Foreskin keratinocyte (primary cell): ENCODE measurements at places on chromosomes 6 and 20. TPM values are rescaled to one million over a fixed set of nuclear protein-coding genes. Genes with fewer than 3 reads are reported as not detected.

SNX21 gene
- 11.2 and 14.2 TPM in 2 replicates for total RNA-seq

PPP1R14C gene
- 32.5 and 36.4 TPM in 2 replicates for total RNA-seq

OVOL2 gene
- 8.5 and 8.9 TPM in 2 replicates for total RNA-seq

ELMO2 gene
- 28.6 and 30.5 TPM in 2 replicates for total RNA-seq

TMEM217 gene
- total RNA-seq = 0.63 and 0.78 TPM in 2 replicates

TBC1D32 gene
- total RNA-seq = 5.6 and 5.7 TPM in 2 replicates

RFX6 gene
- not detected in 2 replicates for total RNA-seq

SLC17A1 gene
- not detected in 2 replicates for total RNA-seq

PRDM13 gene
- not detected in 2 replicates for total RNA-seq

FAM217A gene
- not detected in 2 replicates for total RNA-seq

SMIM26 gene
- 61.2 and 62.6 TPM in 2 replicates for total RNA-seq

TBXT gene
- not detected in 2 replicates for total RNA-seq

OPRL1 gene
- 0.10 and 0.14 TPM in 2 replicates for total RNA-seq

ECT2L gene
- not detected in 2 replicates for total RNA-seq

SSTR4 gene
- not detected in 2 replicates for total RNA-seq

DEFB129 gene
- not detected in 2 replicates for total RNA-seq

LGSN gene
- total RNA-seq = not detected in 2 replicates

RAET1L gene
- total RNA-seq = 1.1 and 2.4 TPM in 2 replicates

SAYSD1 gene
- 8.3 and 8.5 TPM in 2 replicates for total RNA-seq

MCCD1 gene
- total RNA-seq = not detected in 2 replicates

BACH2 gene
- total RNA-seq = 0.99 and 1.4 TPM in 2 replicates

FAM83C gene
- total RNA-seq = 2.6 and 3.0 TPM in 2 replicates

PLA2G7 gene
- 6.4 and 6.5 TPM in 2 replicates for total RNA-seq

MUCL3 gene
- total RNA-seq = not detected in 2 replicates

ZNF451 gene
- total RNA-seq = 40.9 and 43.4 TPM in 2 replicates

SLC22A2 gene
- total RNA-seq = not detected in 2 replicates

TMEM244 gene
- not detected in 2 replicates for total RNA-seq

TXLNB gene
- total RNA-seq = not detected in 2 replicates

DEFB125 gene
- total RNA-seq = not detected in 2 replicates

TCP11 gene
- total RNA-seq = 0.07 TPM in 1 of 2 replicates, not detected in the other

SLA2 gene
- not detected in 2 replicates for total RNA-seq

PAK5 gene
- total RNA-seq = not detected in 2 replicates

SLC25A27 gene
- 2.6 and 3.8 TPM in 2 replicates for total RNA-seq

CEP250 gene
- 30.6 and 36.1 TPM in 2 replicates for total RNA-seq

AIG1 gene
- total RNA-seq = 48.8 and 50.5 TPM in 2 replicates

CASS4 gene
- not detected in 2 replicates for total RNA-seq
